Spleen (tissue), 13 donors: ENCODE measurements at places on chromosomes 7 and 10.

DNA sequence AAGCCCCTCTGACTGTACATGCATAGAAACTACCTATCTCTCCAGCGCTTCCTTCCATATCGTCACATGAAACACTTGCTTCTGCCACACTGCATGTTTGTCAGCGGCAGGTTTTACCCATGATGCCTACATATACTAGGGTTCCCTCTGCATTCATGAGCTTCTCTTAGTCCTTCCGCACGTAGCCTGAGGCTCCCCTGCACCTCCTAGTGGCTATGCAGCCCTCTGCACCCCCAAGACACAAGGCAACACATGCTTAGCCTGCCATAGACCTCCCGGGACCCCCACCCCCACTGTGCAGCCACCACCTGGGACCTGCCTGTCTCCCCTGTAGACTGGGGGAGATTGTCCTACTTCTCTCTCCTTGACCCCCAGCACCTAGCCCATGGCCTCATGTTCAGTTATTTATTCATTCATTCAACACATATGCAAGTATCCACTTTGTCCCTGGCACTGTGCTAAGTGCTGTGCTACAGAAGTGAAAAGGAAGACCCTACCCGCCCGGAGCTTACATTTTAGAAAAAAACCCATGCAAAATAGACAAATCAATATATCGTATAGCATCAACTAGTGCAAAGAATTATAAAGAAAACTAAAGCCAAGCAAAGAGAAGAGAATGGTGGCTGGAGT is 23.5 kb downstream of the TMEM273 start:
- peak; percentile 80 for DNase-seq

GRCh38 chr10:16910793-16911164 is 93.6 kb upstream of the RSU1 start:
- no peak for DNase-seq

DNA sequence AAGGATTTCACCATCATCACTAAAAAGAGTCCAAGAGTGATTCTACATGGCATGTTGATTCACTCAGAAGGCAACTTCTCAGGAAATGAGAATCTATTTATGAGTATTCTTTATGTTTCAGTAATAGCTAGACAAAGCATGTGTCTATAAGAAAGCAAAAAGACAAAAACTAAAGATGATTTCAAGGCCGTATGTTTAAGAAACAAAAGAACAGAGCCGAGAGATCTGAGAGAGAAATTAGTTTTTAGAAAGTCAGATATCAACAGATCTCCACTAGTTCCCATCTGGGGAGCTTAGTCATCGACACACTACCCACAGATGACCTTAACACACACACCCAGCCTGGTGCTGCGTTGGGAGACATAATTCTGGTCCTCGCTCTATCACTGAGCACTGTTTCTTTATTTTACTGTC is 21.0 kb downstream of the PIP4K2A start:
- no peak for DNase-seq

GRCh38 chr10:114584419-114584818 is 73.7 kb downstream of the ABLIM1 start:
- DNase-seq: no peak

GRCh38 chr10:118107541-118107940 is 60.8 kb upstream of the RAB11FIP2 start:
- no peak for DNase-seq

GRCh38 chr7:38186593-38187314 is 8.7 kb downstream of the STARD3NL start:
- DNase-seq: no peak
